Upper lobe of left lung (tissue), 6 donors: ENCODE measurements at places on chromosomes 5 and 9. TPM values are rescaled to one million over a fixed set of nuclear protein-coding genes. Genes with fewer than 3 reads are reported as not detected.
A peak's percentile ranks its signal among the peaks of the same experiment; 100 is the strongest.

- peak overlapping the region; percentile 98 for H3K27ac ChIP-seq
- H3K4me1 ChIP-seq: peaks cover 43% of the 10 kb centered on the region
- peak; percentile 24 for DNase-seq
- H3K4me3 ChIP-seq: peak overlapping the region; percentile 92
- no peaks in the 10 kb centered on the region for H3K27me3 ChIP-seq
Observed at GRCh38 chr9:97985058-97985861, 2.1 kb downstream of the ANP32B start.

DNA sequence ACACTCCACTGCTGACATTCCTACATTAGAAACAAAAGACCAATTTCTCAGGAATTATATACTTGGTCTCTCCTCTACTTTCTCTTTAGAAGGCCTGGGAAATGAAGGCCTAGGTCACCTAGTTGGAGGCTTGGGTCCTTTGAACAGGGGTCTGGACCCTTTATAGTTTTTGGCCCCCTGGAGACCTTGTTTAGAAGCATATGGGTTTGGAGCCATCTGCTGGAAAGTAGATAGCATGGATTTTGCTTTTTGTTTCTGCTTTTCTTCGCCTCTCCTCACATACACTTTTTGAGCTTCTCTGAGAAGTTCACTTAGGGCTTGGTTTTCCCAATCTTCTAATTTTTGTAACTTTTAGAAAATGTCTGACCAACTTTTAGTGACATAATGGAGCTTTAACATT, 67.1 kb upstream of the CDK20 start:
- H3K36me3 ChIP-seq: no peaks in the 10 kb centered on the region
- H3K27ac ChIP-seq: no peak overlapping the region
- no peaks in the 10 kb centered on the region for H3K4me1 ChIP-seq
- no peak for DNase-seq
- H3K27me3 ChIP-seq: no peaks in the 10 kb centered on the region
- no peak overlapping the region for H3K4me3 ChIP-seq

DNA sequence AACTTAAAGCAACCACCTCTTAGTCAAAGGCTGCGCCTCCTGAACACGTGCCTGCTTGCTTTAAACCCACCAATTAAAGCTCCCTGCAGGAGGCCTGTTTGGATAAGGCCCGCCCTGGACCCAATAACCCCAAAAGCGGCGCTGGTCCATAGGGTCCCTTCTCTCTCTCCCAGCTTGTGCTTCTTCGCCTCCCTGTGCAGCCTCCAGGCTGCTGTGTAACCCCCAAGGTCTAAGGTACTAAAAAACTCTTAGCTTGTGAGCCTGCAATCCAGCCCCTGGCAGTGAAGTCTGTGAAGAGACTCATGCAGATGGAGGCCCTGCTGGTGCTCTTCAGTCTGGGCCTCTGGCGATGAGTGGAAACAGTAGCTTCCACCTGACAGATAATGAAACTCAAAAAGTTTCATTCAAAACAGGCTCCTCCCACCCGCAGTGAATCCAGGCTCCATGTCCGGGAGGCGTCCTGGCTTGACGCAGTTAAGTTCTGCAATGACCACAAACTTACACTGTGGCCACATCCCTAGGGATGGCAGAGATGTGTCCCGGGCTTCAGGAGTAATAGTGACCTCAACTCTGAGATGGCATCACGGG, 97.3 kb downstream of the PRRT1B start:
- H3K4me1 ChIP-seq: peaks cover 13% of the 10 kb centered on the region
- H3K4me3 ChIP-seq: no peak overlapping the region
- H3K27ac ChIP-seq: peak overlapping the region; percentile 69
- no peaks in the 10 kb centered on the region for H3K27me3 ChIP-seq
- peaks cover 8% of the 10 kb centered on the region for H3K36me3 ChIP-seq

DNA sequence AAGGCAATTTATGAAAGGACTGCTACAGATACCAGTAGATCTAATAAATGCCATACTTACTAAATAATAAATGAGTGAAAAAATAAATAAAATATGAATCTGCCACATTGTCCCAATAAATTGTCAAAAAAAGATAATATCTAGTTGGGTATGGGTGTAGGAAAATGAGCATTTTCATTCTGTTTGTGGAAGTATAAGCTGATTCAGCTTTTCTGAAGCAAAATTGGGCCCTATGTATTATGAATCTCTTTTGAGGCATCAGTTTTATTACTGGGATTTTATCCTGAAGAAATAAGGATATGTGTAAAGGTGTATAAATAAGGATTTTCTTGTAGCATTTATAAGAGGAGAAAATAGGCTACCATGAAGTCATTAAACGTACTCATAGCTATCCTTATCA, 46.1 kb downstream of the CAVIN4 start:
- no peak overlapping the region for H3K4me3 ChIP-seq
- no peak for DNase-seq
- no peaks in the 10 kb centered on the region for H3K27me3 ChIP-seq
- no peaks in the 10 kb centered on the region for H3K4me1 ChIP-seq
- no peaks in the 10 kb centered on the region for H3K36me3 ChIP-seq

DNA sequence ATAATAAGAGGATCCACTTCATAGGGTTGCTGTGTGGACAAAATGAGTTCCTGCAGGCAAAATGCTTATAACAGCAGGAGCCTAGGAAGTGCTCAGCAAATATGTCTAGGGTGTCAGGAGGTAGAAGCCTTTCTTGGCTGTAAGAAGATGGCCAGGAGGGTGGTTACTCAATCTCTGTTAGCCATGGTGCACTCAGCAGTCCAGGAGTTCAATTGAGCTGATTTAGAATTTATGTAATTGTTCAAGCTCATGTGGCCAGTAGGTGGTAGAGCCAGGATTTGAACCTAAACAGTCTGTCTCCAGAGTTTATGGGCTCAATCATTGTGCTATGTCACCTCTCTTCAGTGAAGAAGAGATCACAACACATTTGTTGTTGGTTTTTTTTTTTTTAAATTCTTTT, 381.2 kb downstream of the KIF4B start:
- no peak overlapping the region for H3K27ac ChIP-seq
- no peaks in the 10 kb centered on the region for H3K27me3 ChIP-seq
- no peaks in the 10 kb centered on the region for H3K4me1 ChIP-seq
- no peaks in the 10 kb centered on the region for H3K36me3 ChIP-seq

DNA sequence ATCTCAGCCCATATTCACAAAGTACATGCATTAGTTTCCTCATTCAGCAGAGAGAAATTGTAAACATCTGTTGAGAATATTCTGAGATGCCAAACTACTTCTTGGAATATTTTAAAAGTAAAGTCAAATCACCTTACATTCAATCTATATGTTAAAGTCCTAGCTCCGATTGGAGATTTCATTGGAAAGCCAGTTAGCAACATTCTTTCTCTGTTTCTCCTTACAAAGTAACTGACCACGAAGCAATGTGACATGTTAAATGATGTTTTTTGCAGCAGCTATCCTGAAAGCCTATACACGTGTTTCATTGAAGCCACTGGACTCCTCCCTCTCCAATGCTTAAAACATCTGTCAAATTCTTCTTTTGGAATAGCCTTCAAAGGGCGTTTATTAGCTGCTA, 379.1 kb upstream of the CCNH start:
- no peaks in the 10 kb centered on the region for H3K27me3 ChIP-seq
- no peak overlapping the region for H3K4me3 ChIP-seq
- no peaks in the 10 kb centered on the region for H3K36me3 ChIP-seq
- no peak overlapping the region for H3K27ac ChIP-seq
- no peak for DNase-seq
- no peaks in the 10 kb centered on the region for H3K4me1 ChIP-seq

DNA sequence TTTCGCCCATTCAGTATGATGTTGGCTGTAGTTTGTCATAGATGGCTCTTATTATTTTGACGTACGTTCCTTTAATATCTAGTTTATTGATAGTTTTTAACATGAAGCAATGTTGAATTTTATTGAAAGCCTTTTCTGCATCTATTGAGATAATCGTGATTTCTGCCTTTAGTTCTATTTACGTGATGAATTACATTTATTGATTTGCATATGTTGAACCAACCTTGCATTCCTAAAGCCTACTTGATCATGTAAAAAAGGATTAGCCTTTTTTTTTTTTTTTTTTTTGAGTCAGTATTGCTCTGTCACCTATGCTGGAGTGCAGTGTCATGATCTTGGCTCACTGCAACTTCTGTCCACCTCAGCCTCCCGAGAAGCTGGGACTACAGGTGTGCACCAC, 25.1 kb downstream of the ITK start:
- no peaks in the 10 kb centered on the region for H3K36me3 ChIP-seq
- no peak for DNase-seq
- H3K27me3 ChIP-seq: no peaks in the 10 kb centered on the region

DNA sequence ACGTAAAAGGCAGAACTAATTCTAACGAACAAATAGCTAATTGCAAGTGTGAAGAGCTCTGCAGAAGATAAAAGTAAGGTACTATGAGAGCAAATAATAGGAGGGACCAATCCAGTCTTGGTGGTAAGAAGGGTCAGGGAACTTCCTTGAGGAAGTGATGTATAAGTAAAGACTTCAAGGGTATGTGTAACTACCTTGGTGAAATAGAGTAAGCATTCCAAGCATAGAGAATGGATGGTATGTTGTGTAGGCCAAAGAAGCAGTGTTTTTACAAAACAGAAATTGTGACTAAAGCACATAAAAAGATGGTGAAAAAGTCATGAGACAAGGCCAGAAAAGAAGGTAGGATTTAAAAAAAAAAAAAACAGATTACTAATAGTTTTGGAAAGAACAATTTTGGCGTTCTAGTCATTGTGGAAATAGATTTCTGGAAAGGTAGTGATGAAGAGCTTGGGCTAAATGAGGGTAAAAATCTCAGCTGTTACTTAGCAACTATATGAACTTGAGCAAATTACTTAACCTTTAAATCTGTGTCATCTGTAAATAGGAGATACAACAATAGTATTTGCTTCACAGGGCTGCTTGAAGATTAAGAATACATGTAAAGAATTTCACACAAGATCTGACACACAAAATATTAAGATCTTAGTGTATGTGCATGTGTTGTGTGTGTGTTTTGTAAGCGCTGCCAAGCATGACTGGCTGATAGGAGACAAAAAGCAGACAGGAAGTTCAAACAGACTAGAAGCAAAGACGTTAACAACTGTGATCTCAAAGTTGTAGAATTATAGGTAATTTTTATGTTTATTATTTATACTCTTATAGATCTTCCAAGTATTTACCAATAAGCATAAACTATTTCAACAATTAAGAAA, 73.5 kb downstream of the NR6A1 start:
- no peaks in the 10 kb centered on the region for H3K4me1 ChIP-seq
- H3K27ac ChIP-seq: no peak overlapping the region
- no peak overlapping the region for H3K4me3 ChIP-seq
- no peaks in the 10 kb centered on the region for H3K27me3 ChIP-seq
- no peak for DNase-seq

GRCh38 chr5:147601652-147602051, 91.8 kb upstream of the DPYSL3 start:
- H3K4me1 ChIP-seq: no peaks in the 10 kb centered on the region
- H3K27me3 ChIP-seq: no peaks in the 10 kb centered on the region
- H3K4me3 ChIP-seq: no peak overlapping the region
- no peak for DNase-seq
- no peak overlapping the region for H3K27ac ChIP-seq

DNA sequence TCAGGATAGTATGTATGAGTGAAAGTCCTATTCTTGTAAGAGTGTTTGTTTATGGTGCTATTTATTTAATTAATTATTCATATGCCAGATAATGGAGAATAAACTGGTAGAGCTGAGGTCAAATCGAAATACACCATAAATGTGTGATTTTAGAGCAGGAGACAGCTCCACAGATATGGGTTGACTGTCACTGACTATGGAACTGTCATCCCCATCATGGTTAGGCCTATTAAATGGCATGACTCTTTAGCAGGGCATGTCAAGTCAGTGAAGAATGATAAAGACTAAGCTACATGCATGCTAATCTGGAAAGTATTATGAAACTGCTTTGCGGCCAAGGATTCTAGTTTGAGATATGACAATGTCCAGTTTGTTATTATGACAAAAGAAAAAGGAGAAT, 658.6 kb downstream of the ISL1 start:
- no peaks in the 10 kb centered on the region for H3K4me1 ChIP-seq
- no peak overlapping the region for H3K4me3 ChIP-seq
- H3K27ac ChIP-seq: no peak overlapping the region
- no peak for DNase-seq

- H3K27me3 ChIP-seq: no peaks in the 10 kb centered on the region
- H3K4me3 ChIP-seq: peak overlapping the region; percentile 89
Observed at GRCh38 chr9:105693435-105694189, 729 bp upstream of the TMEM38B start.

DNA sequence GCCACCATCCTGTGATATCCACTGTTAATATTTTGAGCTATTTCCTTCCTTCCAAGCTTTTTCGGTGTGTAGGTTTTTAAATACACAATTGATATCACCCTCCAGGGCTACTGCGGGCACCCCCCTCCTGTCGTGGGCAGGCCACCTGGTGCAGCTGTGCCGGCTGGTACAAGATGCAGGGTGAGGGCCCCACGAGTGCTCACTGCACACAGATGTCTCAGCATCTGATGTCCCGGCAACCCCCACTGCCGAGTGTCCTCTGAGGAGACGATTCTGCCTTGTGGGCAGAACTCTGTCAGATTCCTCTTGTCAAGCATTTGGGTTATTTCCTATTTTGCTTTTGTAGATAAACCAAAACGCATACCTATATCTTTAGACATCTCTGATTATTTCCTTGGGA, 25.1 kb downstream of the CACNA1B start:
- H3K4me3 ChIP-seq: no peak overlapping the region
- H3K36me3 ChIP-seq: no peaks in the 10 kb centered on the region
- H3K4me1 ChIP-seq: no peaks in the 10 kb centered on the region
- H3K27ac ChIP-seq: no peak overlapping the region

- no peak for DNase-seq
- H3K27me3 ChIP-seq: no peaks in the 10 kb centered on the region
- H3K4me1 ChIP-seq: no peaks in the 10 kb centered on the region
Observed at GRCh38 chr9:107173422-107174180, 109.5 kb upstream of the RAD23B start.

- no peaks in the 10 kb centered on the region for H3K27me3 ChIP-seq
- H3K4me1 ChIP-seq: no peaks in the 10 kb centered on the region
- no peak overlapping the region for H3K27ac ChIP-seq
- no peak overlapping the region for H3K4me3 ChIP-seq
- DNase-seq: no peak
Observed at GRCh38 chr5:167208911-167209310, 1082.5 kb upstream of the WWC1 start.

DNA sequence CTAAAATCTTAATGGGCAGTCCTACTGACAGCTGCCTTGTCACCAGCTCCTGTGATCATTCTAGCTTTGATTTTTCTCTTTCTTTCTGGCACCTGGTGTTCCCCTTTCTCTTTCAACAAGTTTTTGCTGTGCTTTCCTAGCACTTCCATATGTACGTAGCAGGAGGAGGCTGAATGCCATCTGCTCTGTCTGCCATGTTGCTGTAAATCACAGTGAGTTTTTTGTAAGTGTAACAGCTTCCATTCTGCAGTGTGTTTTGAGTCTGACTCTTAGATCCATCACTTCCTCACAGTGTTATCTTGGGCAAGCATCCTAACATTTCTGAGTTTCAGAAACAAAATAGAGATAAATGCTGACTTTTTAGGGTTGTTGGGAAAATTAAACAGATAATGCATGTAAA, 247.9 kb downstream of the DOCK8 start:
- no peak overlapping the region for H3K27ac ChIP-seq
- no peaks in the 10 kb centered on the region for H3K4me1 ChIP-seq
- no peak overlapping the region for H3K4me3 ChIP-seq
- H3K36me3 ChIP-seq: peaks cover 15% of the 10 kb centered on the region

- H3K27ac ChIP-seq: no peak overlapping the region
- H3K4me1 ChIP-seq: no peaks in the 10 kb centered on the region
- no peak overlapping the region for H3K4me3 ChIP-seq
- no peaks in the 10 kb centered on the region for H3K27me3 ChIP-seq
- no peak for DNase-seq
Observed at GRCh38 chr5:23631302-23632045, 124.1 kb downstream of the PRDM9 start.

Gene PLEKHG4B
- total RNA-seq: 3.1 TPM

Gene SHC3
- total RNA-seq: 12.7 TPM

Gene KYAT1
- 3.9 TPM for total RNA-seq

Gene TEX48
- not detected for total RNA-seq

Gene CDX1
- 0.17 TPM for total RNA-seq

Gene RMRP
- total RNA-seq: 886 TPM

Gene KIF4B
- 0.30 TPM for total RNA-seq

Gene DBH
- not detected for total RNA-seq
